ENCODE measurements at places on chromosomes 2 and 18. TPM values are rescaled to one million over a fixed set of nuclear protein-coding genes. Genes with fewer than 3 reads are reported as not detected.

The TSGA10 gene
- total RNA-seq = 11.0 TPM

The PLGLB2 gene
- total RNA-seq = 1.6 TPM

The L3MBTL4 gene
- 0.47 TPM for total RNA-seq

The CCDC178 gene
- total RNA-seq = not detected

The ATP8B1 gene
- total RNA-seq = not detected

The NAGK gene
- total RNA-seq = 62.3 TPM

The FAM124B gene
- 1.3 TPM for total RNA-seq

The OSBPL6 gene
- 0.08 TPM for total RNA-seq

The SERPINB3 gene
- not detected for total RNA-seq

The MROH2A gene
- total RNA-seq = not detected

The RIT2 gene
- total RNA-seq = not detected

The CEBPZ gene
- 92.3 TPM for total RNA-seq

The MSGN1 gene
- not detected for total RNA-seq

The LRRTM4 gene
- not detected for total RNA-seq

The LIMS2 gene
- total RNA-seq = 6.1 TPM

The COLEC11 gene
- total RNA-seq = not detected

GRCh38 chr18:13225261-13225660, 6.7 kb downstream of the LDLRAD4 start:
- no peak for DNase-seq

DNA sequence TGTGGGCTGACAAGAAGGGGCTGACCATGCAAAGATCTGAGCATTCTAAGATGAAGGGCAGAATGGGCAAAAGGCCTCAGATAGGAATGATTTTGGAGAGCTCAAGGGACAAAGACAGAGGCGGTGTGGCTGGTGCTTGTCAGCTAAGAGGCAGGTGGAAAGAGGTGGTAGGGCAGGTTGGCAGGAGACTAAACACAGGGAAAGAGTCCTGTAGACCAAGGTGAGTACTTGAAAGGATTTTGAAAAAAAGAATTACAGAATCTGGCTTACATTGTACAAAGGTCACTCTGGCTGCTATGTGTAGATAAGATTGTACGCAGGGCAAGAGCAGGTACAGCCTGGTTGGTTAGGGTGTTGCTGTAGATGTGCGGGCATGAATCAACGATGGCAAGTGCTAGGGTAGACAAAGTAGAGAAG, 50.6 kb downstream of the STK39 start:
- DNase-seq = no peak

GRCh38 chr2:172931918-172932520, 143.6 kb upstream of the MAP3K20 start:
- DNase-seq = peak; percentile 58

DNA sequence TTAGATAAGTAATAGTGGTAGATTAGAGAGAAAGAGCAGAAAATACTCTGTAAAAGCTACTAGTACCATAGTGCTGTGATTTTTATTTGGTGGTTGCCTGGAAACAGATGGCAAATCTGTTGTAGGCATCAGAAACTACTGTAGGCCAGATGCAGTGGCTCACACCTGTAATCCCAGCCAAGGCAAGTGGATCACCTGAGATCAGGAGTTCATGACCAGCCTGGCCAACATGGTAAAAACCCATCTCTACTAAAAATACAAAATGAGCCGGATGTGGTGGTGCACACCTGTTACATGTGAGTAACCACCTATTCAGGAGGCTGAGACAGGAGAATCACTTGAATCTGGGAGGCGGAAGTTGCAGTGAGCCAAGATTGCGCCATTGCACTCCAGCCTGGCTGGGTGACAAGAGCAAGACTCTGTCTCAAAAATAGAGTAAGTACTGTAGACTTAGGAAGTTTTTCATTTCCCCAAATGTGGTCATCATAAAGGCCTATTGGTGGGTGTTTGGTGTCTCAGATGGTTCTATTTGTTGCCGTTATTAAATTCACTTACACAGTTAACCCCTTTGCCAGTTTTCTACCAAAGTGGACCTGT, 79.6 kb downstream of the SPTBN1 start:
- no peak for DNase-seq

DNA sequence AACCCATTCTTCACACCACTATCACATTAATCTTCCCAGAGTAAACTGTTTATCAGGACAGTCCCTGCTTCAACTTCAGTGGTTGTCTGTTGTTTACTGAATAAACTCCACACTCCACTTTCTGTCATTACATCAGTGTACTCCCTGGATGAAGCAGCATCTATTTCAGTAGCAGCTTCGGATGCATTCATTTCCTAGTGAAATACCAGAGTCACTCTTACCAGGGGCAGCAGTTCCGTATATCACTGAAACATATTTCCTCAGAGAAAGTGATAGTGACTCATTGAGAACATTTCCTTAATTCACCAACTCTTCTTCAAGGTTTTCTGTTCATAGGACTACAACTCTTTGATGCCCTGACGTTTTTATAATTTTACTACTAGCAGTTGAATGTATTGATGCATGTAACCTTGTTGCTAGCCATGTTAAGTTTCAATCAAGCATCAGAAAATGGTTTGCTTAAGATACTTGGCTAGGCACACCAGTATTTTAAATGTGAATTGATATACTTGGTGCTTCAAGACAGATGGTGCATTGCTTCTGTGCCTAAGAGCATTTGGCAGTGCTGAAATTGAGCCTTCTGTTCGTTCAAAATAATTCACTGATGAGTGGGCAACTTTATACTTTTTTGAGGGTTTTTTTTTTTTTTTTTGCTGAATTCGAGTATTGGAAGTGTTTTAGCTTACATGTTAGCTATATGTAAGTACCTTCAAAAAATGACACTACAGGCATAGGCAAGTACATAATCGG, 92.3 kb downstream of the UBE2E3 start:
- DNase-seq = no peak

GRCh38 chr2:186645999-186646398, 47.9 kb upstream of the FAM171B start:
- DNase-seq = no peak

DNA sequence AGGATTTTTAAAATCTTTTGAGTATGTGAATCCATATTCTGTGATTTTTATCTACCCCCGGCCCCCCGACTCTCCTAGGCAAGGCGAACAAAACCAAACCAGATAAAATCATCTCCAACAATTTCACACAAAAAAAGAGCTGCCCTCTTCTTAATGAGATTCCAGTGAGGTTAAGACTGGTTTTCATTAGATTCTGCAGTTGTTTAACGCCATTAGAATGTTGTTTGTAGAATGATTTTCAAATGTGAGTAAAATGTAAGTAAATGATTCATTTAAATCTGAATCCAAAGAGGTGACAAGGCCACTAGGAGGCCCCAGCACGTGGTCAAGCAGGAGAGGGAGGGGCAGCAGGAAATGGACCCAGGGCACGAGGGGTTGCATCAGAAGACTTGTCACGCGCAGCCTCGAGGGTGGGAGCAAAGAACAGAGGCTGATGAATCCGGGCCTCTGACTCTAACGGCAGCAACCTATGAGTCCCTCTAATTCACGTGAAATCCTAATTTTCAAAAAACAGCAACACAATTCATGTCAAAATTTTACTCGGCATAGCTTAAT, 24.3 kb upstream of the KLHL29 start:
- DNase-seq = no peak

GRCh38 chr2:101843048-101843447, 145.5 kb downstream of the MAP4K4 start:
- no peak for DNase-seq

DNA sequence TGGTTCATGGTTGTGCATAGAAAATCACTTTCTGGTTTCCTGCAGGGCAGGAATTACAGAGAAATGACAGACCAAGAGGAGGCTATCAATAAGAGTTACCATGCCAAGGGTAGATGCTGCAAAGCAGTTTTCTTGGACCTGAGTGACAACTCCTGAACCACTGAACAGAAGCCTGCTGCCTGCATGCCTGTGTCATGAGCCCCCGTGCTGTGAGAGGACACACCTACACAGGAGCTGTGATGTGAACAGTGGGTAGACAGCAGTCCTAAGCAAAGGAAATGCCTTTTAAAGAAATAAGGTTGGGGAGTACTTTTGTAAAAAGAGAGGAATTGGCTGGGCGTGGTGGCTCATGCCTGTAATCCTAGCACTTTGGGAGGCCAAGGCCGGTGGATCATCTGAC, 54.2 kb upstream of the CREB1 start:
- no peak for DNase-seq

DNA sequence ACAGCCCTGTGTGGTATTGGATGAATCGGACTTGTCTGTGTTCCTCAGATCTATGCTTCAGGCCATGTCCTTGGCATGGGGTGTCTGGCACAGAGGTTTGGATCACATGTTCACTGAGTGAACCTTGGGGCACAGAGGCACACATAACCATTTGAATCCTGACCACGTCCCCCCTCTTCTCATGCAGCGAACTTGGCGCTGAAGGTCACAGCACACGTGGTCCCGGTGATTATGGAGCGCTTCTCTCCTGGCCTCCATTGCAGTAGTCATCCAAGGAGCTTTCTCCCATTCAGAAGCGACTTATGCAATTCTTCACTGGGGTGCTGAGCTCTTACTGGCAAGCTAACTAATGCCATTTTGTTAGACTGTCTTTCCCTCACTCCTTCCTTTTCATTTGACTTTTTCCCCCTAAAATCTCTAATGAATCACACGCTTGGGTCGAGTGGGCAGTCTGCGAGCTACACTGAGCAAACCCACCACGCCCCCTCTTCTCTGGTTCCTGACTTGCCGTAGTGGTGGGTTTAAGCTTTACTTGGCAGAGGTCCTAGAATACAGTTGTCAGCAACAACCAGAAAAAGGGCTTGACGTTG, 59.4 kb downstream of the KCNG2 start:
- DNase-seq = no peak

DNA sequence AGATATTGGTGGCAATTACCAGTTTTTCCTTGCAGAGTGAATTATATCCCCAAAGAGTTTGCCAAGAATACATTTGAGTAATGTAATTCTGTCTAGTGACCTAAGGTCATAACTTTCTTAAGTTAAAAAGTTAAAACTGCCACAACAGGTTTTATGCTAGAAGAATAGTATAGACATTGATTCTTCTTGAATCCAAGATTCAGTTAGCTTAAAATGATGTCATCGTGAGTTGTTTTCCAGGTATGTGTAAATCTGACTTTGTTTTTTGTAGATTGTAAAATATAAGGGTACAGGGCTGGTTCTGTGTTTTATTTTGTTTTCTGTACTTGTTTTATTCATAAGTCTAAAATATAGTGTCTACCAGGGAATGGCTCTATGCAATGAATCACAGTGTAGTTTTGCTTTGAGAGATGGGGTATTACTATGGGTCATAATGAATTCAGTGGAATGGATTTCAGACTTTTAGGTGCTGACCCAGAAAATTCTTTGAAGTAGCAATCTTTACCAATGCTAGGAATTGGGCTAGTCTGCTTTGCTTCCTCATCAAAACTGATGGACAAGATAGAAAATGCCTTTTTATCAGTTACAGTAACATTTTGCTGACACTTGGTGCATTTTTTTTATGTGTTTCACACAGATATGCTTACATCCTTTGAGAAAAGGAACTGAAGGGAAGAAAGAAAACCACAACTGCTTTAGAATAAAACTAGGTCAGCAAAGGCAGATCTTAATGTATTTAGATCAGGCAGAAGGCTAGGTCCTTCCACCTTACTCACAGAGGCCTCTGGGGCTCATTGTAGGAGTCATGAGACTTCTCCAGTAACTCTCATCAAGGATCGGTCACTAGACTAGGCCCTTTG, 20.8 kb upstream of the MGAT5 start:
- DNase-seq = no peak

GRCh38 chr2:153077311-153077710, 358.9 kb downstream of the ARL6IP6 start:
- DNase-seq = no peak

GRCh38 chr2:150282357-150282756, 205.1 kb downstream of the RND3 start:
- no peak for DNase-seq

DNA sequence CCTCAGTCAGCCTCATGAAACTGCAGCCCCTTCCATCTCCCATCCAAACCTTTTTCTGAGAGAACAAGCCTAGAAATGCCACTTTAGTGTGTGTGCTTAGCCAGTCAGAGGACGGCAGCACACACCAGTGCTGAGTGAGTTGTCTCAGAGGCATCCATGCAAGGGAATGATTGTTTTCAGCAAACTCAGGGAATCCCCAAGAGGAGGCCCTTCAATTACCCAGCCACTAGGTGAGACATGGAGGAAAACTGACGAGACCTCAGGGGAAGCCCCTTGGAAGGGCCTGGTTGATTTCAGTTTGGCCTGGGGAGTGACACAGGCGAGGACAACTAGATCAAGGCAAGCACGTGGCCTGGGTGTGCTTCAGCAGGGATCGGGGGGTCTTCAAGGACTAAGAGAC, 49.7 kb downstream of the APOB start:
- no peak for DNase-seq

GRCh38 chr2:11998626-11999378, 252.4 kb downstream of the LPIN1 start:
- DNase-seq = no peak

- DNase-seq = no peak
Observed at GRCh38 chr2:180980943-180981911, 822 bp downstream of the UBE2E3 start.

DNA sequence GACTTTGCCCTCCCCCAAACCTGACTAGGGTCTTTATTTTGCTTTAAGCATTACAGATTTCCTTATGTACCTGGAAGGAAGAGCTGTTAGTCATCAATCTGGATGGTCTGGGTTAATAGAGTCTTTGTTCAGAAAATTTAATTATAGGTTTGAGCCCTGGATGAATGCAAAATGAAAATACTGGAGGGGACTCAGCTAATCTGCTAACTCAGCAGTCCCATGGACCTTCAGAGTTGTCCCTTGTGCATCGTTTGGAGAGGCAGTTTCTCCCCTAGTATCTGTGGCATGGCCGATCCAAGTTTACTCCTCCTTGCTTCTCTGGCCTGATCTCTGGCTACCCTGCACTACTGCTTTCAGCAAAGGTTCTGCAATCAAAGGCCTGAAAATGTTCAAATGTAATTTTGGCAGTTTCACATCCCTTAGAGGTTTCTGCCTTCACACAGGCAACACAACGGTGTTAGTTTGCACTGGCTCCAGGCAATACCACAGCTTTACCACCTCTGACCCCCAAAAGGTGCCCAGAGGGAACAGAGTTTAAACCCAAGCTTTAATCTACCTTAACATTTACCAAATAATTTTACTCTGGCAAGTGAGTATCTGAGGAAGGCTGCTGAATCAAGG, 134.3 kb downstream of the THADA start:
- no peak for DNase-seq

- DNase-seq = no peak
Observed at GRCh38 chr2:200461846-200462710, 47.8 kb downstream of the KCTD18 start.

- DNase-seq = no peak
Observed at GRCh38 chr2:73979686-73980085, 5.0 kb upstream of the TET3 start.

GRCh38 chr2:235988271-235989015, 179.7 kb downstream of the GBX2 start:
- DNase-seq = no peak

- no peak for DNase-seq
Observed at GRCh38 chr2:29326926-29327325, 211.7 kb downstream of the CLIP4 start.

DNA sequence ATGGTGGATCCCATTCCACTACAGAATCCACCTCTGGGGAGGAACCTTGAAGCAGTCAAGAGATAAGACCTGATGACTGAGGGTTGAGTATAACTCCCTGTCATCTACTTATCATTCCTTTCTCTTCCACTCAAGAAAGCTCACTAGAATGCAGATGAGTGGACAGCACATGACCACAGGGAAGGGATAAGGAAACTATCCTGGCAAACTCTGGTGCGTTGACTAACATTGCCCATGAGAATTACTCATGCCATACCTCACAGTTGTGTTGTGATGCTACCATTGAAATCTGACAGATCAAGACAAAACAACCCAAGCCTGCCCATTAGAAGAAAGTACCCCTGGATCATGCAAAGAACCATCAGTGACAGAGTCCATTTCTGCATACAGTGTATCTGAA, 26.5 kb downstream of the SLC16A14 start:
- DNase-seq = no peak

Measured in CD4-positive, alpha-beta T cell (primary cell).